Heart right ventricle (tissue), 16 donors: ENCODE measurements at places on chromosomes 12 and 14. TPM values are rescaled to one million over a fixed set of nuclear protein-coding genes. Genes with fewer than 3 reads are reported as not detected.
A peak's percentile ranks its signal among the peaks of the same experiment; 100 is the strongest.

DNA sequence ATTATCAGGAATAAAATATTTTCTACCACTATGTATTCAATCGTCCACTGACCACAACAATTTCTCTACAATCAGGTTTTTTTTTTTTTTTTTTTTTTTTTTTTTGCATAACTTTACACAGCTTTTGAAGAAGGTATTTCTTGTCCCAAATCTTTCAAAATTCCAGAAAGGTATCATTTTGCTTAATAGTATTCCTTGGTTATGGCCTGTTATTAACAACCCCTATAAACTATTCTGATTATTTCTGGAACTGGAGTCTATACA is 145.3 kb downstream of the ALX1 start:
- DNase-seq = no peak

ATF1 gene
- total RNA-seq = 21.8 TPM

GRCh38 chr14:97061198-97061597 is 264.0 kb downstream of the VRK1 start:
- no peak for DNase-seq

- no peak for DNase-seq
Measured at GRCh38 chr12:69368171-69368570, 8.6 kb downstream of the YEATS4 start.

DHRS2 gene
- not detected for total RNA-seq

SRRM4 gene
- 0.24 TPM for total RNA-seq

GRCh38 chr12:80756875-80757274 is 40.2 kb downstream of the MYF5 start:
- no peak for DNase-seq

KCNA1 gene
- total RNA-seq = not detected

GRCh38 chr12:69908203-69908602 is 83.2 kb downstream of the MYRFL start:
- DNase-seq = no peak

GPR68 gene
- total RNA-seq = 0.30 TPM

DNA sequence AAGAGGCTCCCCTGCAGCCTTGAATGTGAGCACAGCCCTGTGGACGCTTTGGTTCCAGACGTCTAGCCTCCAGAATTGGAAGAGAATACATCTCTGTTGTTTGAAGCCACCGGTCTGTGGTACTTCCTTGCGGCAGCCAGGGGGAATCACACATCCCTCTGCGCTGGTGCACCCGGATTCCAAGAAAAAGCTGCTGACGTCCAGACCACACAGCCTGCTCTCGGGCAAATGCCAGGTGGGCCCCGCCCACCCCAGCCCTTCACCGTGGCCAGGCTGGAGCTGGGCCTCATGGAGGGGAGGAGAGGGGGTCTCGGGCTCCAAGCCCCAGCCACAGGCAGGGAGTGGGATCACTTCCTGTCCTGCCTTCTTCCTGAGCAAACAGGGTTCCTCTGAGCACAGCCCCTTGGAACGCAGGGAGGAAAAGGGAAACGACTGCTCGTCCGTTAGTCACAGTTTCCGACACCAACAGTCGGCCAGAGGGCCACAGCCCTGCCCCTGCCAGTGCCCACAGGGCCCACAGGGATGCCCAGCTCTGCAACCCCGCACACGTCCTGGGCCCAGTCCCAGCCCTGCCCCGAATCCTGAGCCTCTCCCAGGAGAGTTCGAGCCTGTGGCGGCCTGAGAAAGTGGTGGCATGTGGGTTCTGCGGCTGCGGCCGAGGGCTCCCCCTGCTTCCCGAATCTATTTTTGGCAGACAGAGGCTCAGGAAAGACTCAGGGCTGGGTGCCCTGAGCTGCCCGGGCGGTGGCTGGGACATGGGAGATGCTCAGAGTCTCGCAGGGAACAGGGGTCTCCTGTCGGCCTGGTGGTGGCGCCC is 85.3 kb downstream of the RFLNA start:
- peak; percentile 62 for DNase-seq

GRCh38 chr14:26174395-26174794 is 423.4 kb downstream of the NOVA1 start:
- DNase-seq = no peak

LHX5 gene
- total RNA-seq = not detected

TUNAR gene
- total RNA-seq = not detected

KANSL2 gene
- 27.6 TPM for total RNA-seq

GRCh38 chr12:94762259-94762942 is 112.0 kb upstream of the TMCC3 start:
- no peak for DNase-seq

KRT2 gene
- total RNA-seq = not detected

DNA sequence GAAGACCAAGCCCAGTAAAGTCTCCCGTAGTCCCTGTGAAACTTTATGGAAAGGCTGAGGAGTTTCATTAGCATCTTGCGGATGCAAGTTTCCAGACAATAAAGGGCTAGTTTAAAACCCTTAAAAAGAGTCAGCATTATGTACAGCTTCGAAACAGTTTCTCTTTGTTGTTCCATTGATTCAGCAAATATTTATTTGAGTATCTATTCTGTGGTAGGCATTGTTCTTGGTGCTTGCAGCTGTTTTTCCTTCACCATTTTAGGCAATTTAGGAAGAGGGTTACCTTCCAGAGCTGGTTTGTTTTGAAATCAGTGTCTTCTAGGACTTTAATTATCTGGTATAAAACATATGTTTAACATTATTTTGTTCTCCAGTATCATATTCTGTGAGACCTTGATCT is 1.5 kb downstream of the SLIRP start:
- DNase-seq = no peak

MIP gene
- not detected for total RNA-seq

STYK1 gene
- not detected for total RNA-seq

DNA sequence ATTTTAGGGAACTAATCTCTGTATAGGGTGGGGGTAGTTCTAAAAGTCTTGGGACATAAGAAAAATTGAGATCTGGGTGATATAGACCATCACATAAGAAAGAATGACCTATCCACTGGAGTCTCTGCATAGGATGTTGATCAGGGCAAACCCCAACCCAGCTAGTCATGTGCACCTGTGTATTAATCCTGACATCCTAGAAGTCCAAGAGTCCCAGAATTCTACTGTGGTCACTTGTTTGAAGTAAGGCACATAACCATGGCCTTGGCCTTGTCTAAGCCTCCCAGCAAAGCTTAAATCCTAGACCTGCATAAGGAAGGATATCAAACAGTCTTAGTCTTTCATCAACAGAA is 334.1 kb upstream of the DCN start:
- DNase-seq = no peak

GPR132 gene
- 0.56 TPM for total RNA-seq

DNA sequence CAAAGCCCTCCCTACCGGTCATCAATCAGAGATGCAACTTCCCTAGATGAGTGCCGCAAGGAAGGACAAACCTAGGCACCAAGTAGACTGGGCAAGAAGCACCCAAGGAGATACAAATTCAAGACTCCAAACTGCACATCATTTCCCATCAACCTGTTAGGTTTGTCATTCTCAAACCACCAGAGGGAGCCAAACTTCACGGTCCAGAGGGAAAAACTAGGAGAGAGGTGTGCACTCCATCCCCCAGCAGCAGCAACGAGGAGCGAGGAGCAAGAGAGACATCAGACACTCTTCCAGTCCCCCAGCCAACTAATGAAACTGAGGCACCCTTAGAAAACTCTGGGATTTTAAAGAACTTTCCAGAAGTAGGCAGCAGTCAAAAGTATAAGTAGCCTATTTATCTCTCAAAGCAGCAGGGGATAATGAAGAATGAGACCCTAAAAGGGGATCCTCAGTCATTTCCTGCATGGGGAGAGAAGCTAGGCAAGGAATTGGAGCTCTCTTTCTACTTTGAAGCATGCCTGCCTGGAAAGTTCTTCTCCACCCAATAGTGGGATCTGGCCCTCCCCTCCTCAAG is 37.0 kb upstream of the NT5DC3 start:
- peak; percentile 57 for DNase-seq

- DNase-seq = no peak
Measured at GRCh38 chr12:66598608-66599007, 80.3 kb downstream of the GRIP1 start.

DNA sequence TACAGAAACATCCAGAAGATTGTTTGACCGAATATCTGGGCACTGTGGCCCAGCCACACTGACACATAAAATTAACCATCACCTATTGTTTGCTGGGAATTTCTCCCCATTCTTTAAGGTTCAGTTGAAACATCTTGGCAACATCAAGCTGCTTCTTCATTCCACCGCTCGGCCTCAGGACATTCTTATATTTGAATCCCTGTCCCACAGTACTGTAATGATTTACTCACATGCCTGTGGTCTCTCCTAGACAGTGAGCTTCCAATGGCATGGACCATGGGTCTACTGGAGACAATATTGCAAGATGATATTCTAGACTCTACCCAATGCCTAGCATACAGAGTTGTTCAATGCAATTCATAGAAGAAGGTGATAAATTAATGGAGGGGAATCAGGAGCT is 56.1 kb downstream of the EMP1 start:
- no peak for DNase-seq

- DNase-seq = no peak
Measured at GRCh38 chr12:80636832-80637231, 70.6 kb upstream of the MYF6 start.

IFNG-AS1 gene
- 0.92 TPM for total RNA-seq

KRT82 gene
- total RNA-seq = not detected

- no peak for DNase-seq
Measured at GRCh38 chr12:95951515-95951914, 8.4 kb downstream of the AMDHD1 start.

NKX2-1 gene
- total RNA-seq = not detected

GTF2A1 gene
- total RNA-seq = 14.8 TPM

- DNase-seq = no peak
Measured at GRCh38 chr14:52907949-52908348, 42.9 kb downstream of the FERMT2 start.

GRCh38 chr12:53467880-53468279 is 16.0 kb downstream of the PCBP2 start:
- no peak for DNase-seq

DNA sequence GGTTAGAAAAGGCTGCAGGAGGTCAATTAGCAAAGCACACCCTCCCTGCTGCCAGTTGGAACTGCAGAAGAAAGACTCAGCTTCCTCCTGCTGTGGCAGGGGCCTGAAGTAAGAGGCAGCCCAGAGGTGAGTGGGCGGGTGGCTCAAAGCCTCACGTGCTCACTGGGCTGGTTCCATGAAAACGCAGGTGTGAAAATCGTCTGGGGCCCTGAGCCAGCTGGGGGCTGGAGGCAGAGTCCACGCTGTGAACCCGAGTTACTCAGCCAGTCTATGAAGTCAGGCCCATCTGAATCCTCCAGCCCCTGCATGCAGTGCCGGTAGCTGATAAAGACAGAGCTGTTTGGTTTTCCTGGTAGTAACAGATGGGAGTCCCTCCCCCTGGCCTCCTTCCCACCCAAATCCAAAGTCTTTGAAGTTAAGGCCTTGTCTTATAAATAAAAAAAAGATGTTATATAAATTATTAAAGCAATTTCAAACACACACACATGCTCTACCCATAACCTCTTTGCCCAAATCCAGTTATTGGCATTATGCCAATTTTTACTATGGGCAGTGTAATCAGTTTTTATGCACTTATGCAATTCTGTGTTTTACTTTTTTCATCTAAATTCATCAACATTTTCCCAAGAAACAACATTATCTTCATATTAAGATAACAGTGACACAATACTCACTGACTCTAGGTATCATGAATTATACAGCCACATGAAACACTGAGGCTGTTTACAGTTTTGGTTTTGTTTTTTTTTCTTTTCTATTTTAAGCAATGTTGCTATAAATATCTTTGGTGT is 57.9 kb upstream of the PNMA1 start:
- DNase-seq = no peak

GPR162 gene
- total RNA-seq = 4.9 TPM

CMA1 gene
- total RNA-seq = not detected

DNA sequence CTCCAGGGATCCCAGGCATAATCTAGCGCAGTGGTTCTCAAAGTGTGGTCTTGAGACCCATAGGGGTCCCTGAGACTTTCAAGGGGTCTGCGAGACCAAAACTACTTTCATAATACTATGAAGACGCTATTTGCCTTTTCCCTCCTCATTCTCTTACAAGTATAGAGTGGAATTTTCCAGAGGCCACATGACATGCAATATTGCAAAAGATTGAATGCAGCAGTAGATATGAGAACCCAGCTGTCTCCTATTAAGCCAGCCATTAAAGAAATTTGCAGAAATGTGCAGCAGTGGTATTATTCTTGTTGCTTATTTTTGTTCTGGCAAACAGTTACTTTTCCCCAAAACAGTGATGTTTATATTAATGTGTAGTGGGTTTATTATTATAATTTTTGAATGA is 62.8 kb downstream of the VWF start:
- no peak for DNase-seq

DNA sequence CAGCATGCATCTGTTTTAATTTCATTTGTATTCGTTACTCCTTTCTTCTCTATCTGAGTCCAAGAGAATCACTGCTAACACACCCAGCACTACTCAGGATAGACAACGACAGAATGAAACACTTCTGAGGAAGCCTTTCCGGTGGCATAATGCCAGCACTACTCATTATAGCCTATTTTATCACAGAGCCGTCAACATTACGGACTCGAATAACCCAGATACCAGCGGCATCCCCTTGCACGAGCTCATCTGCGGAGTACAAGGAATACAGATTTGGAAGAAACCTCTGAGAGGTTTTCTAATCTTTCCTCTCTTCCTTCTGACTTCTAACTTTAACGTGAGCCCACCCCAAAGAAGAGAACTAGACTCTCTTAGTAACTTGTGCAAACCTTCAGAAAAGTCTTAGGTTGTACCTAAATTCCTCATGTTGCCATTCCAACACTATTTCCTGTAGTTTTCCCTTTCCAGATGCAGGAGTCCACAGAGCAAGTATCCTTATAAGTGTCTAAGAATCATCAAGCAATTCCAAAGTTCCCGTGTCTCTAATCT is 248.1 kb downstream of the APAF1 start:
- no peak for DNase-seq

DNA sequence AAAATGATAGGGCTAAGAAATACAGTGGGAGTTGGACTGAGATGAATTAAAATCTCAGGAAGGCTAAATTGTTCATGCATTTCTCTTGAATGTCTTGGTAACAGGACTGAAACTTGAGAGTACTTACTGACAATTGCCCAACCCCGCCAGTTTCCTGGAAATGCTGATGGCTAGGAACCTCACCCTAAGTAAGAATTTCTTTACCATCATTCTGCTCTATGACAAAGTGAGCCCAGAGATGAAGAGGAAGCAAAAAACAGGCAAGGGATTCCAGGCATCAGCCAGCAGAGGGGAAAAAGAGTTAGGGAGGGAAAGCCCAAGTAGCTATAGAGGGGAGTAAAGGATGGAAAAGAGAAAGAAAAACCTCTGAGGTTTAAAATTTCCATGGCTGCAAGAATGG is 397.7 kb downstream of the MDGA2 start:
- no peak for DNase-seq

- no peak for DNase-seq
Measured at GRCh38 chr12:113659416-113659815, 187.7 kb upstream of the LHX5 start.

CD163L1 gene
- 5.7 TPM for total RNA-seq

HAL gene
- total RNA-seq = 0.35 TPM

GRCh38 chr12:110853836-110854235 is 7.0 kb downstream of the CCDC63 start:
- DNase-seq = no peak

AKAP6 gene
- total RNA-seq = 266 TPM
